HuH-7 (cell line): ENCODE measurements at places on chromosomes 6 and 20.

- no peak for DNase-seq
These were observed 109.3 kb downstream of the MAFB start for GRCh38 chr20:40579701-40580100.

GRCh38 chr6:169383265-169383664 lies 129.6 kb upstream of the THBS2 start:
- DNase-seq, result no peak

GRCh38 chr20:4371623-4372251 lies 350.0 kb upstream of the PRND start:
- DNase-seq, result no peak

GRCh38 chr6:154476494-154476893 lies 34.0 kb downstream of the CNKSR3 start:
- DNase-seq, result no peak

GRCh38 chr6:6803180-6803977 lies 214.9 kb downstream of the LY86 start:
- DNase-seq, result no peak

- DNase-seq, result peak; percentile 23
These were observed 45.3 kb upstream of the COL21A1 start for GRCh38 chr6:56292505-56293181.

GRCh38 chr6:87407561-87407900 lies 241 bp upstream of the CFAP206 start:
- no peak for DNase-seq

DNA sequence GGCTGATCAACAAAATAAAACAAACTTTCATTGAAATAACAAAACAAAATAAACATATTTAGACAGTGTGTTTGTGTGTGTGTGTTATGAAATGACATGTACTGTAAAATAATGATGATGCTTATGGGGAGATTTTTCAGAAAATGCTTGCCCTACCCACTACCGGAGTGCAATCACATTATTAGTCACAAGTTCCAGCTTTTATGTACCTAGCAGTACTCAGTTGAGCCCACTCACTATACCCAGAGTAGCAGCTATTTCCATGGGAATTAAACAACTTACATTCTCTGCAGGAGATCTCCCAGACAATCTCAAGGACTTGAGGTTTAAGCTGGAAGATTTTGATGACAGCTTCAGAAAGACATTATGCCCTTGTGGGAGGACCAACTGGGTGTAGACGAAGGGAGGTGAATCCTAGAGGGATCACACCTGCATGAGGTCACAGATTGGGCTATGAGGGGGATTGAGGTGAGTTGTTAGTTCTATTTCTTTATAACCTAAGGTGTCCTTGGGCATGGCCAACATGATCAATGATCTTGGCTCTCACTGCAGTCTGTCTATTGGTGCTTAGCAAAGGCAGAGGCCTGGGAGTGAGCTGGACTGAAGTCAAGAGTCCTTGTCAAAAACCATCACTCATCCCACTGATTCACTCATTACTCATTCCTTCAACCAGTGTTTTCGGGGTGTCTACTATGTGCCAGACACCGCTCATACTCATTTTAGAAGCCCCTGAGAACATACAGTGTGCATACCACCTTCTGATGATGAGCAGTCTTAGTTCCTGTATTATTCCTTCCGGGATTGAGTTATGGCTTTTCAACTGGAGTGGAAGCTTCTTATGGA lies 6.7 kb upstream of the CLIC5 start:
- DNase-seq, result no peak

DNA sequence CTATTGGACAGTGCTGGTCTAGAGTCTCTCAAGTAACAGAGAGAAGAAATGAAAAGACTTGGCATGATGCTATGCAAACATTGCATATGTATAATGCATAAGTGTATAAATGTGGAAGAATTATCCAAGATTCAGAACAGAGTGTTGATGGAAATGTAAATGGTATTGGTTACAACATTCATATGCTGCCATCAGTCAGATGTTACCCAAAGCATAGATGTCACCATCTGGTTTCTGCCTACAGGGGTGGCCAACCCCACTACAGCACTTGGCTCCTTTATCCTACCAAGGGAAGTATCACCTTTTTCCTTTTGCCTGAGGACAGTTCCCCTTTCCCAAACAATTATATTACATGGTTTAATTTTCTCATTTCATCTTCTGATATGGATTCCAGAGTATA lies 11.9 kb downstream of the POPDC3 start:
- DNase-seq, result no peak

DNA sequence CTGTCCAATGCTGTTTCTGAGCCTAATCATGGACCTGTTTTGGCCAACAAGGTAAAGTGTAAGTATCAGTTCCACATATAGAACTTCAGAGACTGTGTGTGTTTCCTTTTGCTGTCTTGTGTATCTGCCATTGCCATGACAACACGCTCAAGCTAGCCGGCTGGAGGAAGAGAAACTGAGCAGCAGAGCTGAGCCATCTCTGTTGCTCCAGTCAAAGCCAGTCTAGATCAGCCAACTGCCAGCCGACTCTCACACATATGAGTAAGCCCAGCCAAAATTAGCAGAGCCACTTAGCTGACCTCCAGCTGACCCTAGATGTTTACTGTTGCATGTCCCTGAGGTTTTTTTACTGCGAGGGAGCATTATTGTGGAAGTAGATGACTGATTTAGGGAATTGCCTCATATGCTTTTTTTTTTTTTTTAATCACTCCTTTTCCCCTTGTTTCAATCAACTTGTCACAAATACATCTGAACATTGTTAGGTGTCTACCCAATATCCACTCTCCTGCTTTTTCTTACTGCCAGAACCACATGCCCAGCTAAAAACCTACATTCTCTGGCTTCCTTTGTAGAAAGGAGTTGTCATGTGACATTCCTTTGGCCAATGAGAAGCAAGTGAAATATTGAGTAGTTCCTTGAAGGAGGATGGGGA lies 304.3 kb upstream of the SUPT3H start:
- DNase-seq, result no peak

DNA sequence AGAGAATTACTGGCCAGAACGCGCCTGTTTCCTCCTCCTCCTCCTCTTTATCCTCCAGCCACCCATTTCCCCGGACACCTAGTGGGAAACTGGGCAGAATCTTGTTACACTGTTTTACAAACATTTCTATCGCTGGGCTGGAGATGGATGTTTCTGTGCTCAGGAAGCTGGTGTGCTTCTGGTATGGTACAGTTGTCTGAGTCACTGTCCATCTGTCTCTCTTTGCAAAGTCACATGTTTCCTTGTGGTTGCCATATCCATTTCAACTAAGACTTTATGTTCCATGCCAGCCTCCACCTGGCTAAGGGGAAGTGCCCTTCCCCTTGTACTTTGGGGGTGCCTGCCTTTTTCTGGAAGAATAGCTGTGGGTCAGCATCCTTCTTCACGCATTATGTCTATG lies 52.9 kb upstream of the SLC22A16 start:
- no peak for DNase-seq

DNA sequence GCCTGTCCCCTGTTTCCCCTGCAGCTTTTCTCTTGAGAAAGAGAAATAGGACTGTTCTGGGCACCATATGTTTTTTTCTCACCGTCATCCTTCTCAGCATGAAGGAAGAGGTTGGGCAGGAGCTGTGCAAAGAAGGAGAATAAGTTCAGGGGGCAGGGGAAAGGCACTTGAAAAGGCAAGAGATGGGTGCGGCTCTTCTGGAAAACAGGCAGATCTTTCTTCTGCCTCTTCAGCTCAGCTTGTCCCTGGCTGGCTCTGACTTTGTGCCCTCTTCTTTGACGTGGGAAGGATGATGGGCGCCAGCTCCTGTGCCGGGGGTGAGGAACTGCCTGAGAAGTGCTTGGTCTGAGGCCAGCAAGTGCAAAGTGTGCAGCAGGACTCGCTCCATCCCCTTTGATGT lies 206.5 kb downstream of the DOK5 start:
- DNase-seq, result no peak

GRCh38 chr6:2149361-2150006 lies 95.9 kb downstream of the GMDS start:
- DNase-seq, result no peak

DNA sequence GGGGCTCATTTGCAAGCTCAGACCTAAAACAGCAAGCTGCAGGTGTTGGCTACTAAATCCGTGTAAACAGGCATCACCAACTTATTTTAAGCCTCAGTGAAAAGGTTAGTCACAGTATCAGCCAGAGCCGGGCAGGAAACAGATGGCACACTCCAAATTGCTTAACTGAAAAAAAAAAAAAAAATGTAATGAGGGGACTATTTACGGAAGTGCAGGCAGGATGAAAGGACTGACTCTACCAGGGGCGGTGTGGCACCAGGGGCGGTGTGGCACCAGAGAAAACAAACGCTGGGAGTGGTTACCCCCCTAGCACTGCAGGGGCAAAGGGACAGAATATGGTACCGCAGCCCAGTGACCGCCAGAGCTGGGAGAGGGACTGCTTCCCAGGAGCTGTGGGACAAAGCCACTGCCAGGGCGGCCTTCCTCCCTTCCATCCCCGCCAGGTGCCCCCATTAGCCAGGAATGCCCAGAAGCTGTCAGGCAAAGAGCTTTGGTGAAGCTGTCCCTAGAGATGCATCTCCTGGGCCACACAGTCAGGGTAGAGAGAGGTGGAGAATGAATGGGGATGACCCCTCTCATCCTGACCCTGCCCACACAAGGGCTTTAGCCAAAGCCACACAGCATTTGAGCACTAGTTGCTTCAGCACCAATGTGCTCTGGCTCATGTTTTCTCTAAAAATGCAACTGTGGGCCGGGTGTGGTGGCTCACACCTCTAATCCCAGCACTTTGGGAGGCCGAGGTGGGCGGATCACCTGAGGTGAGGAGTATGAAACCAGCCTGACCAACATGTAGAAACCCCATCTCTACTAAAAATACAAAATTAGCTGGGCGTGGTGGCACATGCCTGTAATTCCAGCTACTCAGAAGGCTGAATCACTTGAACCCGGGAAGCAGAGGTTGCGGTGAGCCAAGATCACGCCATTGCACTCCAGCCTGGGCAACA lies 39.6 kb upstream of the GFOD1 start:
- no peak for DNase-seq
